ENCODE measurements at places on chromosomes 1 and 21.
A peak's percentile ranks its signal among the peaks of the same experiment; 100 is the strongest.

DNA sequence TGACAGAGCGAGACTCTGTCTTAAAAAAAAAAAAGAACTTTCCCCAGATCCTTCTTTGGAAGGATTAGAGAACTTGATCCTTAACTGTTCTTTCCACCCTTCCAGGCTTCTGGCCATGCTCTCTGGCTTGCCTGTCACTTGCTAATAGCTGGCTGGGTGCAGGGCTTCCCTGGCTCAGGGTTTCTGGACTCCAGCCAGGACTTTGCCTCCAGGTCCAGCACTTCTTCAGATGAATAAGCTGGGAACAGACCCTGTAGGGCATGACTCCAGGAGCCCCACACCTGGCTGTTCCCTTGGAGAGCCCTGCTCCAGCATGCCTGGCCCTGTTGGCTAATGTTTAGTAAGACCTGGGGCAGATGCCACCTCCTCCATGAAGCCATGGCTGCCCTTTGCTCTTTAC, 3.3 kb upstream of the NT5C1A start:
- DNase-seq: no peak

DNA sequence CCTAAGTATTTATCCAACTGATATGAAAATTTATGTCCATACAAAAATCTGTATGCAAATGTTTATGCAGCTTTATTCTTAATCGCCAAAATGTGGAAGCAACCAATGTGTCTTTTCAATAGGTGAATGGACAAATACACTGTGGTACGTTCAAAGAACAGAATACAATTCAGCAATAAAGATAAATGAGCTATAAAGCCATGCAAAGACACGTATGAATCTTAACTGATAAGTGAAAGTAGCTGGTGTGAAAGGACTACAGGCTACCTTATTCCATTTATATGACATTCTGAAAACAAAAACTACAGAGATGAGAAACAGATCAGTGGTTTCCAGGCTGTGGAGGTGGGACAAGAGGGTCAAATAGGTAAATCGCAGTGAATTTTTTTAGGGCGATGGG, 419.6 kb upstream of the B3GALT2 start:
- no peak for DNase-seq

DNA sequence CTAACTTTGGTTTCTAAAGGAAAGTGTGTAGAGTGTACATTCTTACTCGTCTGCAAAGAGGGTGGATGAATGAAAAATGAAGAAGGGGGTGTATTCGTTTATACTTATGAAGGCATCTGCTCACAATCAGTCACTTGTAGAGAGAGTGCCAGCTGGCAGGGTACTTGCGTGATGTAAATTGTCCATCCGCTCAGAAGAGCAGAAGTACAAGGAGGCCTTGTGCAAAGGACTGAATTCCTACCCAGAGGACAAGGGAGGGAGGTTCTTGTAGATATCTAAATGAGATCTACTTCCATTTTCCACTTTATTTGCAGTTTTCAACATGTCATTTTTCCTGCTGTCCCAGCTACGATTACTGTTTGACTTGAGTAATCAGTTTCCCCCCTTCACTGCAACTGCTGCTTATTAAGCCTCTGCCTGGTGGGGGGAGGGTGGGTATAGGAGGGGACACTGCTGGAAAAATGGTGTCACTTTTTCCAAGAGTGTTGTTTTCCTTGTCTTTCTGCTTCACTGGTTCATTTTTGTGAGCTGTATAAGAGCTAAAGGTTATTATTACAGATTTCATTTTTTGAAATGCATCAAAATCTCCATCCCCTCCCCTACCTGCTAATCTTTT, 67.3 kb downstream of the LAMC1 start:
- peak; percentile 95 for DNase-seq

- no peak for DNase-seq
These were observed 1.7 kb downstream of the BSND start for GRCh38 chr1:55000110-55001085.

GRCh38 chr1:119448127-119448511, 33.2 kb downstream of the HSD3B2 start:
- no peak for DNase-seq

GRCh38 chr1:50750021-50750619, 209.9 kb downstream of the FAF1 start:
- DNase-seq: peak; percentile 8

DNA sequence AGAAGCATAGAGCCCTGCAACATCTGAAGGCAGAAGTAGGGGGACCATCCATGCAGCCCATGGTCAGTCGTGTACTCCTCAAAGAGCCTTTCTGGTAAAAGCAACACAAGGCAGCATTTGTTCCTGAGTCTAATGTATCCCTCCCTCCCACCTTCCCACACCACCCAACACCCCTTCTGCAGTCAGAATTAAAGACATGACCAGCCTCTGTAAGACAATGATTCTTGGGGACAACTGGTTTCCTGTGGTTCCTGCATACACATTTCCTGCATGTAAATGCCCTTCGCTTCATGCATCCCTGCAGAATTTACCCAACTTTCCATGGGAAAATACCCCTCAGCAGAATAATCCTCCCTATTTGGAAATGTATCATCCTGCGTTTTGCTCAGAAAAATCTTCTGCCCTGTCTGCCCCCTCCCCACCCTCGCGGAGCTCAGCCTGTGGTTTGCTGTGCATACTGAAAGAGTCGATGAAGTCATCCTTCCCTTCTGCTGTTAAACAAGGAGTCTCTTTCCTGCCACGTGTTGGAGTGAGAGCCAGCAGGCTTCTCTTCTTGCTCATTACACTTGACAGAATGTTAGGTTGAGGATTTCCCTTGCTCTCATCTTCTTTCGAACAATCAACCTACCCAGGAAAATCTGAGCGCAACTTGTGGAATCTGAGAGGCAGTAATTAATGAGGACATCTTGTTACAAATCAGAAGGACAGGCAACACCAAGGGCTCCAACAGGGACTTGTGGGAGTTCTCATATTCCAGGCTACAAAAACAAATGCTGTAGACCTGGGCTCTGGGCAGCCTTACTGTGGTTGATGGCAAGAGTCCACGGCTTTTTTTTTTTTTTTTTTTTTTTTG, 4.7 kb downstream of the TNN start:
- DNase-seq: peak; percentile 99

All from muscle of leg (tissue), 16 donors.